Left ventricle myocardium superior (tissue), 1 donor: ENCODE measurements at places on chromosomes 3 and 15. TPM values are rescaled to one million over a fixed set of nuclear protein-coding genes. Genes with fewer than 3 reads are reported as not detected.
A peak's percentile ranks its signal among the peaks of the same experiment; 100 is the strongest.

GRCh38 chr3:106333911-106334618 lies 465.3 kb upstream of the CBLB start:
- DNase-seq = no peak

- no peak for DNase-seq
Observed at GRCh38 chr3:100110162-100110561, 4.1 kb downstream of the FILIP1L start.

- DNase-seq = no peak
Observed at GRCh38 chr15:39804026-39804425, 21.4 kb upstream of the FSIP1 start.

DNA sequence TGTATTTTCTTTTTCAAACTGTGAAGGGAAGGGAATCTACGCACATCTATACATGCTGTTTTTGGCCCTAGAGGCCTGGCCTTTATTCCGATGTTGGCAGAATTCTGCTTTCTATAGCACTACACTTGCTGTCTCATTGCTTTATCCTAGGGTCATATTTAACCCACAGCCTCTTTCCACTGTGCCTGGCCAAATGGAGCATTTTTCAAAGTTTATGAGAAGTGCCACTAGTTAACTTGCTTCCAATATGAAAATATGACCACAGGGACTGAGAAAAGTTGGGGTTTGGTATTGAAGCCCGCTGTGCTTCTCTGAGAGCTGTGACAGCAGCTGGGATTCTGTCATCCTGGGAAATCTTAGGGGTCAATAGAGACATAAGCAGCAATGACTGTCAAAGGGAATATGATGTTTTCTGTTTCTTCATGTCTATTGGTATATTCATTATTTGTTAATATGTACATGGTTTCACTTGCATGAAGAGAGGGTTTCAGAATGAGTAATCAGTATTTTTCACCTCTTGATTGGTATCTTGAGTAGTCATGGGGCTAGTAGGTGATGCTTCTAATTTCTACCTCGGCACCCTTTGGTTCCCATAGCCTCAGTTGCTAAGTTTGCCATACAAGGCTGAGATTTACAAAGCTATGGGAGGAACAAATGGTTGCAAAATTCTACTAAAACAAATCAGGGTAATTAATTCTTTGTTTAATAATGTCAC lies 275.8 kb upstream of the RBMS3 start:
- DNase-seq = no peak

- DNase-seq = no peak
Observed at GRCh38 chr3:94799420-94800060, 736.7 kb downstream of the NSUN3 start.

DNA sequence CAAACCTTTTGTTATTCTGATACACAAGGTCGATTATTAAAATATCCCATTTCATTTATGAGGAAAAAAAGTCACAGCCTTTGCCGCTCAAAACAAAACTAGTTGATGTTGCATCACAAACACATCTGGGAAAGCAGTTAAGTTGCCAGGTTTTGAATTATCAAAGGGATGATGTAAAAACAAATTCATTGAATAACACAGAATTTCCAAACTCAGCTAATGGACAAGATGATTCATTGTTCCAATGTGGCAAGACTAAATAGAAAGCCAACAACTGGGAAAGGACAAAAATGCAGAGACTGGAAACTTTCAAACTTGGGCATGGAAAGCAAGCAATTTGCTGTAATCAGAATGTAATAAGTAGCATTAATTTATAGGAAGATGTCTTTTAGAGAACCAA lies 610.0 kb upstream of the ZNF385D start:
- no peak for DNase-seq

DNA sequence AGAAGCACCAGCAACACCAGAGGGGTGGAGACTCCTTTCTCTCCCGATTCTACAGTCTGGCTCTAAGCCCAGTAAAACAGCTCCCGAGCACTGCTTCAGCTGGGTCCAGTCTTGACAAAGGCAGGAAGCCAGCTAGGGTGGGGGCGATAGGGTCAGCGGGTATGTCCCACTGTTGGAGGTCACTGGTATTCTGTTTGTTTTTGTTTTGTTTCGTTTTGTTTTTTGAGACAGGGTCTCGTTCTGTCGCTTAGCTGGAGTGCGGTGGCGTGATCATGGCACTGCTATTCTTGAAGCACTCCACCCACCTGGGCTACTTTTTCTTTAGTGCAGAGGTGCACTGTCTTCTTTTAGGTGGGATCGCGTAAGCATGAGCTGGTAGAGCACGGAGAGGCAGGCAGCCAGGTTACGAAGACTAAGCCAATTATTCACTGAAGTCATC lies 16.3 kb downstream of the GCSAM start:
- peak; percentile 30 for DNase-seq

- no peak for DNase-seq
Observed at GRCh38 chr15:95141486-95141885, 910.1 kb downstream of the MCTP2 start.

DNA sequence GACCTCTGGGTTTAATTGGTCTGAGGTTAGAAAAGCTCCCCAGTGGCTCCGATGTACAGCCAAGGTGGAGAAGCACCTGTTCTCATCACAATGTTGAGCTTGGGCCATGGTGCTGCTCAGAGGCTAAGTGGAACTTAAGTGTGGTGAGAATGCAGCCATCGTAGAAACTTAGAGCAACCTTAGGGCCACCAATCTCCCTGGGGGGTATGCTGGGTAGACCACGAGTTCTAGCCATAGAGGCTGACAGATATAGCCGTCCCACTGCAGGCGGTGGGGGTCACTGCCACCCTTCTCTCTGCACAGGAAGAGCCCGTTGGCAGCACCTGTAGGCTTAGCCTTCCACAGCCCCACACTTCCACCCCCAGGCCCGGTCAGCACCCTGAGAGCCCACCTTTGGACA lies 38.0 kb downstream of the MGLL start:
- no peak for DNase-seq

DNA sequence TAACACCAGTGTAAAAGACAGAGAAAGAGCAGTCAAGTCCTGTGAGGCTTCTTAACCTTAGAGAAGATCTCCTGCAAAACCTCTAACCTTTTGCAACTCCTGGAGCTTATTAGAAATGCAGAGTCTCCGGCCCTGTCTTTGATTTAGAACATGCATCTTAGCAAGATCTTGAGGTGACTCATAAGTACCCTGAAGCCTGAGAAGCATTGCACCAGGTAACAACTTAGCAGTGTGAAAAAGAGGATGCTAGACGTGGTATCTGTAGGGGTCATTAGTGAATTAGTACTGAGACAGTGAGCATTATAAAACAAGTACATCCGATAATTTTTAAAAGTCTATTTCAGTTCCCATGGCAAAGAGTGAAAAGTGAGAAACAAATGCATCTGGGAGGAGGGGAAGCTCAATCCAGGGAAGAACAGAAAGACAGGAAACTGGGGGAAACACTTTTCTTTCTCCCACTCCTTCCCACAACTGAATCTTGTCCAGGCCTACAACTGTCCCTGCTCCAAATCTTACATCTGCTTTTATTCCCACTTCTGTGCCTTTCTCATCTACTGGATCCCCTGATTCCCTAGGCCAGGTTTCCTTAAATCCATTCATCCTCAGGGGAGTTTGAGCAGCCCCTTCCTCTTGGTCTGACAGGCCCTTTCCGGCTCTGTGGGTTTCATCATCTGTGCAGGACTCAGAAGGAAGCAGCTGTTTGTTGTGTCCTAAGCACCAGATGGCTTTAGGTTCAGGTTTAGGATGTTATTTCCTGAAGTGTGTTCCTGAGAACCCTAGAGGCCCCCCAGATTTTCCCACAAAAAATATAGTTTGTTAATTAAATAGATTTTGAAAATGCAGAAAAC lies 128.1 kb upstream of the IL12A start:
- no peak for DNase-seq

- no peak for DNase-seq
Observed at GRCh38 chr15:30770759-30771158, 133.0 kb upstream of the FAN1 start.

- DNase-seq = no peak
Observed at GRCh38 chr3:185534511-185534910, 17.9 kb downstream of the LIPH start.

DNA sequence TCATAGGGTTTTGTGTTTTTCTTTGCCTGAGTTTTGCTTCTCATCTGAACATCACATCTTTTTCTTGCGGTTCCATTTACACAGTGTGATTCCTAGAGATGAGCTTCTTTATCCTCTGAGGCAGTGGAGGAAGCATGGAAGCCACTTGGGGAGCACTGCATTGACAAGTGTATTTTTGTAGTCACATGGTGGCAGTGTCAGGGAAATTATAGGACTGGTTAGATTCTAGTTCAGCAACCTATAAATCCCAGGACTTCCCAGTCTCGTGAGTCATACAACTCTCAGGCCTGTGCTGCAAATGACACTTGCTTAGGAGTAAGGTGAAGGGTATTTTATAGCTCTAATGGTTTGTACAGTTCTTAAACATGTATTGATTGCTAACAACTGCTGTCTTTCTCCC lies 58.4 kb downstream of the RBM6 start:
- DNase-seq = no peak

Gene GOLGA8T
- total RNA-seq = 0.27 TPM

Gene ACAD9
- 50.4 TPM for total RNA-seq
